Left ventricle myocardium superior (tissue), 1 donor: ENCODE measurements at places on chromosomes 7 and 10.
A peak's percentile ranks its signal among the peaks of the same experiment; 100 is the strongest.

GRCh38 chr10:133318494-133319127 is 9.9 kb downstream of the ZNF511 start:
- peak; percentile 77 for DNase-seq

DNA sequence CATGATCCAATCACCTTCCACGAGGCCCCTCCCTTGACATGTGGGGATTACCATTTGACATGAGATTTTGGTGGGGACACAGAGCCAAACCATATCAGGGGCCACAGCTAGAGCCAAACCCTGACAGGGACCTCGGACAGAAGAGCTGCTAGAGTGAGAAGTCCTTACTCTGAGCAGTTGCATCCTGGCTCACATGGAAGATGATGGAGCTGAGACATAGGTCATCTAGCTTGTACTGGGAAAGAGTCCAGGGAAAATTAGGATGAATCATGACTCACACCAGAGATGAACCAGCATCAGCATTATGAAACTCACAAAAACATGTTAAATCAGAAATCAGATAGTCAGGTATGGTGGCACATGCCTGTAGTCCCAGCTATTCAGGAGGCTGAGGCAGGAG is 12.8 kb upstream of the FMC1 start:
- DNase-seq = no peak

DNA sequence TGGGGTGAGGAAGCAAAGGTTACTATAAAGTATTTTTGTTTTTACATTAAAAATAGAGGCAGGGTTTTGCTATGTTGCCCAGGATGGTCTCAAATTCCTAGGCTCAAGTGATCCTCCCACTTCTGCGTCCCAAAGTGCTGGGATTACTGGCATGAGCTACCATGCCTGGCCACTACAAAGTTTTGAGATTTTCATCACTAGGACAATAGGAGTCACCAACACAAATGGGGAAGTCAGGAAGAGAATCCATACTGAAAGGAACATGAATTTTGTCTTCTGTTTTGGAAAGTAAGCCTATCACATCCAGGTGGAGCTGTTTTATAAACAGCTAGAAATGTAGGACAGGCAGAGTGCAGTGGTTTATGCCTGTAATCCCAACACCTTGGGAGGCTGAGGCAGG is 20.0 kb upstream of the CAPZA2 start:
- no peak for DNase-seq

GRCh38 chr7:99766484-99767099 is 17.4 kb downstream of the CYP3A4 start:
- DNase-seq = no peak

- no peak for DNase-seq
Observed at GRCh38 chr10:15684768-15685167, 35.0 kb downstream of the ITGA8 start.

GRCh38 chr10:103451831-103452505 is at the start of gene CALHM2:
Gene CALHM2, minus strand, starts transcription at chr10:103452370. Its CDS starts 2,429 bp downstream, at chr10:103449941.
- DNase-seq = peak; percentile 82

DNA sequence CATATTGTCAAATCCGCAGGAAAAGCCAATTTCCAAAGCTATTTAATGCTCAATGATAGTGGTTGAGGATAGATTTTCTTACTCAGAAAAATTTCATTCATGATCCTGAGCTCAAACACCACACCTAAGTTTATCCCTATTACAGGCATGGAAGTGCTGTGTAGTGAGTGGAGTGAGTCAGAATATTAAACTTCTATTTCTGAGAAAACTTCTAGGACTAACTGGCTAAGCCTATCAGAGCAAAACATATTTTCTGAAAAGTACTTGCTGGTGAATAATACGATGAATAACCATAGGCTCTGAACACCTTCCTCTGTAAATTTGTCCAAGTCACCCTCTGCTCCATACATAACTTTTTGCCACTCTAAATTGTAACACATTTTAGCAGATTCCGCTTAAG is 221.5 kb downstream of the SUGCT start:
- DNase-seq = no peak

- DNase-seq = no peak
Observed at GRCh38 chr10:107056182-107056581, 108.3 kb downstream of the SORCS1 start.

DNA sequence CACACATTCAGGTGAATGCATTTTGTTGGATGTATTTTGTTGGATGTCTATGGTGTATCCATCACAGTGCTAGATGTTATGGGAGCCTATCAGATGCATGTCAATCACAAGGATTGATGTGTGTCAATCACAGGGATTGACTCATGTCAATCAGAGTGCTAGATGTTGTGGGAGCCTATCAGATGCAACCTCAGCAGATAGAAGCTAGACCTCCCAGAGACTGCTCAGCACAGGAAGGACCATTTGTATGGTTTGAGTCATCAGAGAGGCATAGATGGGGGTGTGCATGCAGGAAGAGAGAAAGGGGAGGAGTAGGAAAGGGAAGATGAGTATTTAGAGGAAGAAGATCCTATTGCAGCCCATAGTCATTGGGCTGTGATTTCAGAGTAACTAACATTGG is 48.3 kb upstream of the PITRM1 start:
- no peak for DNase-seq

DNA sequence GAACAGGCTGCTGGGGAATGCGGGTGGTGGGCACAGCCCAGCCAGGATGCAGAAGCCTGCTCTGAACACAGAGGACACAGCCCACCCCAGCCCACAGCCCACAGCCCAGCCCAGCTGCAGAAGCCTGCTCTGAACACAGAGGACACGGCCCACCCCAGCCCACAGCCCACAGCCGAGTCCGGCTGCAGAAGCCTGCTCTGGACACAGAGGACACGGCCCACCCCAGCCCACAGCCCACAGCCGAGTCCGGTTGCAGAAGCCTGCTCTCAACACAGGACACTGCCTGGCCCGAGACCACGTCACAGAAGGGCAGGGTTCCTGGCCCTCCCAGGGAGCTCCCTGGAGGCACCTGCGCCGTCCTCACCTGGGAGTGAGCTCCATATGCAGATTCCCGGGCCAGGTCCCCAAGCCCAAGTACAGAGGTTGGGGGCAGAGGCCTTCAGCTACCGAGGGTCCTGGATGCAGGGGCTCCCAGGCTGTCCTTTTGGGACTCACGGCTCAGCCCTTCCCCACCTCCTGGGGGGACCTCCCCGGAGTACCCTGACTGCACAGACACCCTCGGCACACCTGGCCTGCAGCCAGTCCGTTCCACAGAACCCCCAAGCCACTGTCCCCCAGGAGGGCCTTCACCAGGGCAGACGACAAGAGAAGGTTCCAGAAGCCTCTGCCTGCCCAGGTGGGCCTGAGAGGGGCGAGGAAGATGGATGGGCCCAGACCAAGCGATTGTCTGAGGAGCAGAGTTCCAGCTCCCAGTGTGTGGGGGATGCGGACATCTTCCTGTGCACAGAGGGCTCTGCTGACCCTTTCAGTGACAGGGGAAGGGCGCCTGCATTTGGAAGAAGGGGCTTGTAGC is 23.7 kb upstream of the FOXL3 start:
- DNase-seq = peak; percentile 23

- no peak for DNase-seq
Observed at GRCh38 chr7:70681469-70682350, 450.2 kb upstream of the GALNT17 start.

DNA sequence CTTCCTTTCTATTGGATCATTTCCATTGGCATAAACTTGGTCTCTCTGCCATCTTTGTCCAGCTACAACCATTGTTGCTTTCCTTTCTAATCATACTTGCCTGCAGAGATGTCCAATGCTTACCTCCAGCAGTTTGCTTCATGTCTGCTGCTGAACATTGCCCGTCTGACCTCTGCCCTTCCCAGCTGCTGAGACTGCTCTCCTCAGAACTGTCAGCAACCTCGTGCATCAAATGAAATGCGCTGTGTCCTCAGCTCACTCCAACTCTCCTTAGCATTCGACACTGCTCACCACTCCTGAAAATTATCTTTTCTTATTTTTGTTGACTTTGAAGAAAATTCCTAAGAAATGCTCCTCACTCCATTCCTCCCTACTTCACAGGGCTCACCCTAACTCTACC is 5.0 kb downstream of the FAM170B start:
- DNase-seq = no peak

DNA sequence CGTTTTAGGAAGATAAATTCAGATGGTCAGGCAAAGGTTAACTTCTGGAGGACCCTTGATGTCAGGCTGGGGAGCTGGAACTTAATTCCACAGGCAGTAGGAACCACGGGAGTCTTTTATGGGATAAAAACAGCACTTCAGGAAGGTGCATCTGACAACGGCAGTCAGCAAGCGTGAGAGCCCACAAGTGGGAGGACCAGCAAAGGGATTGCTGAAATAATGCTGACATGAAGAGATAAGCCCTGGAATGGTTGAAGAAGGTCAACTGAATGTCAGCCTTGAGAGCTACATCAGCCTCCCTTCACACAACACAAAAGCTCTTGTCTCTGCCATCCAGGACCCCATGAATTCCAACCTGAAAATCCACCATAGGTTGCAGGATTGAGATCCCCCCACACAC is 138.8 kb downstream of the SORCS1 start:
- no peak for DNase-seq

DNA sequence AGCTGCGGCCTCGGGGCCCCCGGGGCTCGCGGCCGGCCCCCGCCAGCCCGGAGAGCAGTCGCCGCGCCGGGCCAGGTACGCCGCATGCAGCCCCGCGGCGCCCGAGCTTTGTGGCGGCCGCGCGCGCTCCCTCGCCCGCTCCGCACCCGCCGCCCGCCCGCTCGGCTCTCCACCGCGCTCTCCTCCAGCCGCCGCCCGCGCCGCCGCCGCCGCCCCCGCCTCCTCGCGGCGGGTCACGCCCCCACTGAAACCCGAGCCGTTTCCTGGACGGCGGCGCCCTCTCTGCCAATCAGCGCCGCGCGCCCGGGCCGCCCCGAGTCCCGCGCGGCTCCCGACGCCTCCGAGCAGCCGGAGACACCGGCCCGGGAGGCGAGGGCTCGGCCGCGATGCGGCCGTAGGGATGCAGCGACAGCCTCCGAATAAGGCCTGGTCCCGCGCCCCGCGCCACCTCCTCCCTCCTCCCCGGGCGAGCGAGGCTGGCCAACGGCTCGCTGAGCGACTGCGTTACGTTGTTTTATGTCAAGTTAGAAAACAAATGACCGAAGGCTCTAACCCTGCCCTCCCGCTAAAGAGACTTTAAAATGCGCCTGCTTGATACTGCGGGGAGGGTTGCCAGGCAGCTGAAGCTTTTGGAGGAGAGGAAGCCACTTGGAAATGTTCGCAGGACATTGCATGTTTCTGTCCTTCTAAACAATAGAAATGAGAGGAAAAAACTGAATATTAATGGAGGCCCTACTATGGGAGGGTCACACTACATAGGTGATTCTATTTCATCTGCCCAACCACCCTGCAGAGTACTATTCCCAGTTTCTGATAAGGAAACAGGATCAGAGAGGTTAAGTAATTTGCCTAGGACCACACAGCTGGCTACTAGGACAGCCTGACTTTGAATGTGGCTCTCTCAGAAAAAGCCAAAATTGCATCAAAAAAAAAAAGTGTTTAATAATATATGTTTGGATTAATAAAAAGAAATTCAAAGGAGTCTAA is at the start of gene FGFR2:
Gene FGFR2 (minus strand): TSS at position 182 of the 987 bp plus-strand sequence. CDS start 4,627 bp downstream, outside the sequence.
- DNase-seq = peak; percentile 88

DNA sequence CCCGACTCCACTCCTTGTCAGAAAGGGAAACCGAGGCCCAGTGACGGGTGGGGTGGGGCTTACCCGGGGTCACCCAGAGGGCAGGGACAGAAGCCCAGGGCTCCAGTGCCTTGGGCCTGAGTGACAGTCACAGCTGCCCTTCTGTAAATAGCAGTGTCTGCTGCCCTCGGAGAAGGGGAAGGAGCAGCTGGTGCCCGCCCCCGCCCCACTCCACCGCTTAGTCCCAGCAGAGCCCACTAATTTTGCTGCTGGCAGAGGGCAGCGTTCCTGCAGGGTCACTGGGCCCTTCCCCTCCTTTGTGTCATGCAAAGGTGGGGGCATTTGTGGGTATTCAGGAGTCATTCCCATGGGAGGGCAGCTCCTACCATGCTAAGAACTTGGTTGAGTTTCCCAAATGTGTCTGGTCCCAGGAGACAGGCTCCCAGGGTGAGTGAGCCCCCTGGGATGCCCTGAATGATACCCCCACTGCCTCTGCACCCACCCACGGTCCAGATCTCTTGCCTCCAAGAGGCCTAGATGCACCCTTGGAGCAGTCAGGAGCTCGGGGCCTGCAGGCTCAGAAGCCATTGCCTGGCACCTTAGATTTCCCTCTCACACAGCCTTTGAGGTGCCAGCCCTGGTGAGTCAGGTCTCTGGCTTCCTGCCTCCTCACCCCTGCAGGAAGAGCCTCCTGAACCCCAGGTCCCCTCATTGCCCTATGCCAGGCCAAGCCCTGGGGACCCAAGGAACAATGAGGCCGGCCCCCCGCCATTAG is 17.2 kb downstream of the SH2B2 start:
- no peak for DNase-seq

- no peak for DNase-seq
Observed at GRCh38 chr7:18552316-18552916, 56.9 kb downstream of the HDAC9 start.

DNA sequence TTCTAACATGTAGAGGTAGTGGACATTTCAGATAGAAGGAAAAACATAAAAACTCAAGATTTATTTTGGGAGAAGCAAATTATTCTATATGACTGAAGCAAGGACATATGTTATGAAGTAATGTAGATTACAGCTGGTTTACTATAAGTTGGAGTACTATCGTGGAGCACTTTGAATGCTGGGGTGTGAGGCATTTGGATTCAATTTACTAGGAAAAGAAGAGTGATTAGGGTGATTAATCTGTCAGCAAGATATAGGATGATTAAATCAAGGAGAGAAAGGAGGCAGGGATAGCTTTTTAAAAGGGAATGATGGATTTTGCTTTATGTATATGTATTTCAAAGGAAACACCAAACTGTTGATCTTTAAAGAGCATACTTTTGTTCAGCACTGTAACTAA is 318.4 kb upstream of the KAT6B start:
- DNase-seq = no peak

DNA sequence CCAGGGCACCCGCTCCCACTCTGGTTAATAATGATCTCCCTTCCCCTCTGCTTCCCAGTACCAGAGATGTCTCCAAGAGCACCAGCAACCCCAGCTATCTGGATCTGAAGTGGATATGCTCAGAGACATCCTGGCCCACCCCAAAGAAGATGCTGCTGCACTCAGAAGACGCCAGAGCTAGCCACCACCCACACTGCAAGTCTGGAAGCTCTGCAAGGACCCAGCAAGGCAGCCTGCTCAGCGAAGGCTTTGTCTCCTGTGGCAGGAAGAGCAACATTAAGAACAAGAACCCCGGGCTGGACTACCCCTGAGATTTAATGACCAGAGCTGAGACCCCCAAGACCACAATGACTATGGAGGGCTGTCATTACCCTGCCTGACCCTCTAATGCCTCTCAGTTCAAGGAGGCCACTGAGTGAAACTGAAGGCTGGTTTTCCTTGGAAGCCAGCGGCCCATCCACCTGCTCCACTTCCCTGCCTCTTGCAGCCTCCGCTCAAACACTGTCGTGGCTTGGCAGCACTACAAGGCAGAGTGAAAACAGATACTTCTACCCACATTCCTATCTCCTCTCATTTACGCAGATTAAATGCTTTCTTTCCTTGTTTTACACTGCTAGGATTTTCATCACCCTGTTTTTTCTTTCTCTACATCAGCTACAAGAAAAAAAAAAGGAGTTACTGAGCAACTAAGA is 202.2 kb downstream of the SNX10 start:
- no peak for DNase-seq

- DNase-seq = no peak
Observed at GRCh38 chr10:58570979-58571378, 58.3 kb downstream of the BICC1 start.

- DNase-seq = no peak
Observed at GRCh38 chr7:128022631-128023532, 8.4 kb downstream of the LRRC4 start.

- DNase-seq = no peak
Observed at GRCh38 chr10:103739039-103739764, 116.2 kb downstream of the SH3PXD2A start.

GRCh38 chr7:73779517-73779916 is 9.4 kb upstream of the CLDN3 start:
- DNase-seq = no peak
